ENCODE measurements at places on chromosomes 13 and 19. TPM values are rescaled to one million over a fixed set of nuclear protein-coding genes. Genes with fewer than 3 reads are reported as not detected.

- DNase-seq, result no peak
These were observed 10.8 kb downstream of the LATS2 start for GRCh38 chr13:21050288-21051197.

GRCh38 chr19:50739132-50739913, 16.2 kb downstream of the CLEC11A start:
- no peak for DNase-seq

GRCh38 chr19:28290963-28291657, 921.8 kb downstream of the UQCRFS1 start:
- DNase-seq, result no peak

GRCh38 chr13:33262997-33263396, 22.6 kb downstream of the STARD13 start:
- DNase-seq, result no peak

GRCh38 chr19:2354670-2355069, 5.4 kb upstream of the TMPRSS9 start:
- DNase-seq, result no peak

The CADM4 gene
- polyA plus RNA-seq, result 43.2 TPM

- DNase-seq, result no peak
These were observed 11.6 kb downstream of the CNFN start for GRCh38 chr19:42378225-42379215.

The ZNF135 gene
- 21.8 TPM for polyA plus RNA-seq

GRCh38 chr19:1173845-1174809, at the start of gene SBNO2:
Gene SBNO2 (minus strand): TSS chr19:1174268. CDS start chr19:1154276, 19,992 bp downstream.
- no peak for DNase-seq

- DNase-seq, result no peak
These were observed 14.1 kb upstream of the CCNA1 start for GRCh38 chr13:36418022-36418805.

GRCh38 chr19:17104679-17105078, 29.1 kb downstream of the MYO9B start:
- DNase-seq, result no peak

The CALR3 gene
- not detected for polyA plus RNA-seq

DNA sequence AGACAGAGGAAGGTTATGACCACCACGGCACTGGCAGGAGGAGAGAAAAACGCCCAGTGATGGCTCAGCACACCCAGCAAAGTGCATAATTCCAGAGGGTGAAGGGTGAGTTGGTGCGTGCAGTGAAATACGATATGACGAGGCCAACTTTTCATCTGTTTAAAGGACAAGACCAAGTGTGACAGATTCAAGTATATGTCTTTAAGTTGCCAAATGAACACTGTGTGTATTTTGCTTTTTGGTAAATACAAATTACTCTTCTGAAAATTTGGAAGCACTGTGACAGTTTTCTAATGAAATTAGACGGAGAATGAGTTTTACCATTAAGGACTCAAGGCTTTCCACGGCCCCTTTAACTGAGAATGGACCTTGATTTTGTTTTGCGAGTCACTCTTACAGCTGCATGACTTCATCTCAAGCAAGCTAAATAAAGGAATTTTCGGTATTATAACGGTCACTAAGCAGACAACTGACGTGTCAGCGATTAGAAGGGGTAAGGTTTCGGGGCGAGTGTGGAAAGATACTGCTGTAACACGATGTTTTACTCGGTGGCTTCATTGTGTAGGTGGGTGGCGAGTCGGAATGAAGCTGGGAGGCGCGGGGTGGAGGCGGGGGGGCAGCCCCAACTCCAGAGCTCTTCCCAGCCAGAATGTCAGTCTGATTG, 22.8 kb downstream of the COL4A2 start:
- DNase-seq, result no peak

- no peak for DNase-seq
These were observed 172.8 kb downstream of the NHLRC3 start for GRCh38 chr13:39210961-39211534.

DNA sequence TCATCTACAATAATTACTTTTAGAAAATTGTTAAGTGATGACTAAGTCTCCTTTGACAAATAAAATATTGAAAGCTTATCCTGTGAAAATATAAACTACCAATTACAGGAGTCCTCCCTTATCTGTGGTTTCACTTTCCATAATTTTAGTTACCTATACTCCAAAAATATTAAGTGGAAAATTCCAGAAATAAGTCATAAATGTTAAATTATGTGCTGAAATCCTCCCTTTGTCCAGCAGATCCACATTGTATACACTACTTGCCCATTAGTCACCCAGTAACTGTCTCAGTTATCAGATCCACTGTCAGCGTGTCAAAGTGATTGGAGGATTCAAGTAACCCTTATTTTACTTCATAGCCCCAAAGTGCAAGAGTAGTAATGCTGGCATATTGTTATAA, 98.1 kb downstream of the SERP2 start:
- DNase-seq, result no peak

- DNase-seq, result no peak
These were observed 2.1 kb downstream of the PNMA8C start for GRCh38 chr19:46426506-46427162.

DNA sequence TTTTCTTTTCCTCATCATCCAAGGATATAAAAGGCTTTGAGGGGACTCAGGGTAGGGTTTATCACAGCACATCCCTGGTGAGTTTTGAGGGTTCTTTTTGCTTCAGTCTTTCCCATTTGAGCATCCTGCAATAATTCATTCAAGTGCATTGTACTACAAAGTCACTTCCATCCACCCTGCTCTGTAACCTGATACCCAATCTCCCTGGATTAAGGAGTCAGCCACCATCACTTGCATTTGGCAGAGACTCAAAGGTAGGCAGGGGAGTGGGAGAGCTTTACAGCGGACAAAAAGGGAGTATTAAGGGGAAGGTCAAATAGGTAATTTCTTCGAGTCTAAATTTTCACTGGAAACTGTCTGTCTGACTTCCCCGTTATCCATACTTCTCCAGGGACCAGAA, 216.1 kb upstream of the TMTC4 start:
- DNase-seq, result peak; percentile 2

DNA sequence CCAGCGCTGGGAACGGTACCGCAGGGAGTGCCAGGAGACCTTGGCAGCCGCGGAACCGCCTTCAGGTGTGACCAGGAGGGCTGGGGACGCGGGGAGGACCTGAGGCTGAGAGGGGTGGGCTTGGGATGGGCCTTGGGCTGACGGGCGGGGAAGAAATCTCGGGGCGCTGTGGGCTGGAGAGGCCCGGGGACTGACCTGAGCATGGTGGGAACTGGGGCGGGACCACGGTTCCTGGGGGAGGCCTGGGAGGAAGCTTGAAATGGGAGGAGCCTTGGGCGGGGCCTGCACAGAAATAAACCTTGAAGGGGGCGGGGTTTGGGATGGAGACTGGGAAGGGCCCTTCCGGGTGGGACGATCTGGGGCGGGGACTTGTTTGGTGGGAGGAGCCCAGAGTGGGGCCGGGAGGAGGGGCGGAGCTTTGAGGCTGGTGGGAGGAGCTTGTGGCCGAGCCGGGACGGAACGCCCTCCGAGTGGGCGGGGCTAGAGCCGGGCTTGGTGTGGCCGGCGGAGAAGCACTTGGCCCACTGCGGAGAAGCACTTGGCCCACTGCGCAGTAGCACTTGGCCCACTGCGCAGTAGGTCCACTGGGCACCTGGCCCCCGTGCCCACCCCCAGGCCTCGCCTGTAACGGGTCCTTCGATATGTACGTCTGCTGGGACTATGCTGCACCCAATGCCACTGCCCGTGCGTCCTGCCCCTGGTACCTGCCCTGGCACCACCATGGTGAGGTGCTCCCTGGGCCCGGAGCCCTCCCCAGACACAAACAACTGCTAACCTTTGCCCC, 2.8 kb downstream of the GIPR start:
- no peak for DNase-seq

The TPM4 gene
- 530 TPM for polyA plus RNA-seq

- DNase-seq, result no peak
These were observed 9.9 kb downstream of the IRF2BP1 start for GRCh38 chr19:45876161-45876410.

GRCh38 chr19:12664406-12665280, 1.9 kb downstream of the MAN2B1 start:
- DNase-seq, result no peak

DNA sequence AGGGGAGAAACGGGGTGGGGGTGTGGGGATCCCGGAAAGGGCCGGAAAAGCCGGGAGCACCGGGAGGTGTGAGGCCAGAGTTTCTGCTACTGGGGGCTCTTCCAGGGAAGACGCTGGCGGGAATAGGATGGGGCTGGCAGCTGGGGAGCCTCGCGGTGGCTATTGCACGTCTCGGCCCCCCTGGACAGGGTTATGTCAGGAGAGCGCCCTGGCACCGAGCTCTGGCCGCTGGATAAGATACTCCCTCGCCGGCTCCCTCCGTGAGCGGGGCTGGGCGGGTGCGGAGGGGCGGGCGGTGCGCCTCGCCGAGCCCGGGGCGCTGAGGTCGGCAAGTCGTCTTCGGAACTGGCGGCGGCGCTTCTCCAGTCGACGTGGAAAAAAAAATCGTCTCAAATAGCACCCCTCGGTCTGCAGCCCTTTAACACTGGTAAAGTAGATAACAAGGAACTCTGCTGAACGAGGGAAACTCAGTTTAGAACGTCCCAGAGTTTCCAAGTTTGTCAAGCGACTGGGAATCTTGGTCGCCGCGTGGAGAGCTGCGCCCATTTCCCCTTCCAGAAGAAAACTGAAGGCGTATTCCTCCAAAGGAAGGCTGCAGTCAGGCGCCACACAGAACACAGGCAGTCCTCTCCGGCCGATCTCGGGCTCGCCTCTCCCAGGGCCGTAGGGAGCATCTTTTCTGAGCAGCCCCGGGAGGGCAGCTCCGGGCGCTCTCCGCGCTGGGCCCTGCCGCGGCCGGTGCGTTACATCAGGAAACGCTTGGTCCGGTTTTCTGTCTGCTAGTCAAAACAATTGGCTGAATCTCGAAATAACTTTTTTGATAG, 115.1 kb downstream of the KCNRG start:
- DNase-seq, result peak; percentile 48

- no peak for DNase-seq
These were observed at the start of gene CDC34 for GRCh38 chr19:531753-532560. Gene CDC34 (plus strand): TSS chr19:531760. CDS start chr19:531932, 172 bp downstream.

DNA sequence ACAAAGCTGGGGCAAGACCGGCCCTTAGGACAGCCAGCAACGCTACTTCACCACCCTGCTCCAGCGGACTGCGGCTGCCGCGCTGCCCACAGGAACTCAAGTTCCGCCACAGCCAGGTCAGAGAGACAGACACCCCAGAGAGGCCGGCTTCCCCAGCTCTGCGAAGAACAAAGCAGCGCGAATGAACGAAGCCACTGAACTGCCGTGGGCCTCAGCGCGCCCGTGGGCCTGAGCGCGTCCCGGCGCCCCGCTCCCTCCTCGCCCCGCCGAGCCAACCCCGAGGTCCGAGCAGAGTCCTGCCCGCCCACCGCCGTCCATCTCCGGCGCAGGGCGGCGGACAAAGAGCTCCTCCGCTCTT, 158.4 kb downstream of the RNF17 start:
- peak; percentile 21 for DNase-seq

The MCF2L gene
- polyA plus RNA-seq, result 45.1 TPM

The SKA3 gene
- 13.4 TPM for polyA plus RNA-seq

The ZNF682 gene
- polyA plus RNA-seq, result 14.5 TPM
